Skeletal muscle cell (primary cell): ENCODE measurements at places on chromosomes 2 and 18.

- no peak for DNase-seq
These were observed 576.0 kb downstream of the LRP1B start for GRCh38 chr2:141554810-141555209.

DNA sequence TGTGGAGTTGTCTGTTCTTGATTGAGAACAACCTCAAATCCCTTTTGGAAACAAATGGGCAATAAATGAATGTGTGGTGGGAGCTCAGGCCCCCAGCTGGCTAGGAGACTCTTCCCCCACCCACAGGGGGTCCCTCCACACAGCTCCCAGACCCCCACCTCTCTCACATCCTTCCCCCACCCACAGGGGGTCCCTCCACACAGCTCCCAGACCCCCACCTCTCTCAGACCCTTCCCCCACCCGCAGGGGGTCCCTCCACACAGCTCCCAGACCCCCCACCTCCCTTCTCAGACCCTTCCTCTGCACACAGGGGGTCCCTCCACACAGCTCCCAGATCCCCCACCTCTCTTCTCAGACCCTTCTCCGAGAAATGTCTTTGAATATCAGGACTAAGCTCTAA is 79.0 kb upstream of the CTDP1 start:
- no peak for DNase-seq

GRCh38 chr2:19697131-19697530 is 204.7 kb downstream of the TTC32 start:
- DNase-seq: no peak

DNA sequence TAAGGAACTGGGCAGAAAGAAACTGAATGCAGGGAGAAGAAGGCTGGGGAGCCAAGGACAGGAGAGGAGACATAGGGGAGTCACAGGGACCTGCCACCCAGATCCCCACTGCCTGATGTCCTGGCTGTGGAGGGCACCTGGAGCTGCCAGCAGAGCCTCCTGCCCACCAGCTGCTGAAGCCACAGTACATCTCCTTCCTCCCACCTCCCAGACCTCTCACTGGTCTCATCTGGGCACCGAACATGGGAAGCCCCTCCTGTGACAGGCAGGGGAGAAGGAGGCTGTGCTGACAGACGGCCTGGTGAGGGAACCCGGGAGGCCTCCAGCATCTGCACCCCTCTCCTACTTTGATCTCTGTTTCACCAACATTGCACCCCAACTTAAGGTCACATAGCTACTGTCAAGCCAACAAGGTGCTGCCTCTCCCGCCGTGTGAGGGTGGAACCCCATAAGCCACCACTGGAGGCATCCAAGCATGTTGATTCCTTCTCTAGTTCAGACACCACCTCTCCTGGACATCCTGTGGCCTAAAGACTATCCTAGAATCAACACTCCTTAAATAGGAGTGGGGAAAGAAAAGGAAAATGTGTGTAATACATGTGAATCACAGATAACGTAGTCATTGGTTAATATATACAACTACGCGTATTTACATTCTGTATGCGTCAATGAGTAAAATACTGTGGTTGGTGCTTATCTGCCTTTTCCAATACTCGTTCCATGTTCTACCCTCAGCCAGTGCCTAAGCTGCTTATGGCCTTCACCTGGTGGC is 3.5 kb upstream of the RNPEPL1 start:
- DNase-seq: no peak

DNA sequence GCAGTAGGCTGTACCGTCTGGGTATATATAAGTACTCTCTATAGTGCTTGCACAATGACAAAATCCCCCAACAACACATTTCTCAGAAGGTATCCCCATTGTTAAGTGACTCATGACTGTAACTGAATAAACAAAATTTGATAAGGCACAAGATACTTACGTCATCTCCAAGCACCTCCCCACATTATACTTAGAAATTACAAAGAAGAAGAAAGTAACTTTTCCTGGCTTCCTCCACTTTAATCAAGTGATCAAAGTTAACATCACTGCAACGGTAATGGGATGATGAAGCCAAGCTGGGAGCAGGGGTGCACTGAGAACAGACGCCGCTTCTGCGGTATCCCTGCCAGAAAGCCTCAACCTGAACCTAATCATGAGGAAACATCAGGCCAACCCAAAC is 9.7 kb downstream of the TNS1 start:
- DNase-seq: no peak

DNA sequence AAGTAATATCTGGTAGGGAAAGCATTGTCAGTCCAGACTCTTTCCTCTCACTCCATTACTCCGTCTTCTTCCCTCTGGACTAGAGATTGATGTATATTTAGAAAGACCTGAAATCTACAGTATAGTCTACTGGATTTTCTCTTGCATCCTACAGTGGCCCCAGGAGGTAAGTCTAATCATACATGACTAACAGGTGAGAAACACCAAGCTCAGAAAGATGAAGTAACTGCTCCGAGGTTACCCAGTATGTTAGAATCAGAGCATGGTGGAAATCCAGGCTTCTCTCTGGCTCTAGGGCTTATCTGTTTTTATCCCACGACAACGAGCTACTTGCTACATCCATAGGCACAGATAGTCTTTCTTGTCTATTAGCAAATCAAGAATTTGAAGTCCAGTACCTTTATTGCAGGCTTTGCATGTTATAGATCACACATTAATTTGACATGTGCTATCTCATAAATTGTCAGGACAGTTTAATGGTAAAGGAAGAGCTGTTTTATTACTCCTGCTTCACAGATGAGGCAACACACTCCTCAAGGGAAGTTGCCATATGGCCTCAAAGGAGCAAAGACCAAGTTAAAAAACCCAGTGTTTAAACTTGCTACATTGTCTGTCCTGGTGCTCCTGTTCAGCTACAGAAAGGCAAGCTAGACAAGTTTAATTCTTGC is 484.3 kb downstream of the THSD7B start:
- no peak for DNase-seq

GRCh38 chr18:23849141-23849540 is 159.9 kb downstream of the LAMA3 start:
- DNase-seq: no peak

DNA sequence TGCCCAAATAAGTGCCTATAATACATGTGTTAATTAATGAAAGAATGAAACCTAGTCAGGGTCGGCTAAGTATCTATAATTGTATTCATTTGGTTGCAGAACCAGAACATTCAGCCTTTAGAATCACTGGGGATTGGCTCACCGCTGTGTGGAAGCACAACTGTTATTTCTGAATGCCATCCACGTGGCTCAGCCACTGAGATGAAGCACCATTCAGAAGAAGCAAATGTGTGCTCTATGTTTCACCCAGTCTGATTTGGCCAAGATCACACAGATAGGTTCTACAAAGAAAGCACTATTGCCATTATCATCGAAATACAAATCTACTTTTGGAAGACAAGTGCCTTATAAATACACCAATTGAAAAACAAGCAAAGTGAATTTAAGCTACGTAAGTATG is 30.6 kb upstream of the SPOPL start:
- DNase-seq: no peak

GRCh38 chr2:157181234-157181633 is 76.3 kb upstream of the GALNT5 start:
- DNase-seq: no peak

DNA sequence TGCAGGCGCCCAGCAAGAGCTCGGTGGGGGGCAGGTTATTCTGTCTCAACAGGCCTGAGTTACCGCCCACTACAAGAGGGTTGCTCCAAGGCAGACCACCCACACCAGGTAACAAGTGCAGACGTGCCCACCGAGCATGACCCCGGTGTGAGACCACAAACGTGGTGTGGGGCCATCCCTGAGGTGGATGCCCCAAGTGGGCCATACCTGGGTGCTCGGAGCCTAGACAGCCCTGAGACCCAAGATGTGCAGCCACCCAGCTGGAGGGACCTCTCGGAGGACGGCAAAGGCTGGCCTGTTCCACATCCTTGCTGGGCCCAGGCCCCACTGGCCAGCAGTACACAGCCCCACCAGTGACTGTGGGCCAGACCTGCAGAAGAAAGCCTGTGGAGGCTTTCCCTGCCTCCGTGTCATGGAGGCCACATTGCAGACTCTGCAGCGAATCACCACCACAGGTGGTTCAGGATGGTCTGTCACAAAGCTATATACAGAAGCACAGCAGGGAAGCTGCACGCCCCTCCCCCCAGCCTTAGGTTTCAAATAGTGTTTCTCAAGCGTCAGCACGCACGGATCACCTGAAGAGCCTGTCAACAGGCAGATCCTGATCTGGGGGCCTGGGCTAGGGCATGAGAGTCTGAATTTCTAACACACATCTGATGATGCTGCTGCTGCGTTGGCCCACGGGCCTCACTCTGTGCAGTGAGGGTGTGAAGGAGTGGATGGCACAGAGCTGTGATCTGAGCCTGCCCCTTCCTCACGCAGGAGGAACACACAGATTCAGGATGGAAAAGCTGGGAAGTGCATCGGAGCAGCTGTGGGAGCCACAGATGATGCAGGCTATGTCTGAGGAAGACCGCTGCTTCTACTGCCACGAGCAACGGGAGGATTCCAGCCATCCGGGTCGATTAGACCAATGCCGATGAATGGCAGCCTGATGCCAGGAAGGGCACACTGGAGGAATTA is 96.8 kb downstream of the UXS1 start:
- no peak for DNase-seq

GRCh38 chr18:33951031-33951430 is 273.7 kb downstream of the NOL4 start:
- DNase-seq: no peak

GRCh38 chr2:216151313-216152025 is 42.3 kb downstream of the XRCC5 start:
- DNase-seq: no peak

GRCh38 chr18:46652372-46652771 is 4.6 kb downstream of the LOXHD1 start:
- no peak for DNase-seq

DNA sequence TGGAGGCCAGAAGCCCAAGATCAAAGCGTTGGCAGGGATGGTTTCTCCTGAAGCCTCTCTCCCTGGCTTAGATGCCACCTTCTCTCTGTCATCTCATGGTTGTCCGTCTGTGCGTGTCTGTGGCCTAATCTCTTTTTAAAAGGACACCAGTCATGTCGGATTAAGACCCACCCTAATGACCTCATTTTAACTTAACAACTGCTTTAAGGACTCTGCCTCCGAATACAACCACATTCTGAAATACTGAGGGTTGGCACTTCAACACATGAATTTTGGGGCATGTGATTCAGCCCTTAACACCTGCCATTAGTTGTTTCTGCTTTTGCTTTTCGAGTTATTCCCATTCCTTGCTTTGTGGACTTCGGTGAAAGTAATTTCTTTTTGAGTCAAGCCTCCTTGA is 97.8 kb upstream of the SMIM21 start:
- no peak for DNase-seq

GRCh38 chr2:33782395-33783230 is 183.5 kb upstream of the FAM98A start:
- DNase-seq: no peak

DNA sequence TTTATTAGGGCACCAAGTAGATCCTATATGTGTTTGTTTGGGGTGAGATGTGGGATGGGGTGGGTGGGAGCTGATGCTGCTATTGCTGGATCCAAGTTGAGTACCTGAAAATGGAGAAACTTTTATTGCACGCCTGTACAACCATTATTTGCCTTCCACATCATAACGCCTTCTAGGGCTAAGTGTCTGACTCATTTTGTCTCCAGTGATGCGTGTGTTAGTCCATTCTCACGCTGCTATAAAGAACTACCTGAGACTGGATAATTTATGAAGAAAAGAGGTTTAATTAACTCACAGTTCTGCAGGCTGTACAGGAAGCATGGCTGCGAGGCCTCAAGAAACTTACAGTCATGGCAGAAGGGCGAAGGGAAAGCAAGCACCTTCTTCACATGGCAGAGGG is 58.2 kb downstream of the KDM3A start:
- no peak for DNase-seq
